ENCODE measurements at places on chromosomes 2 and 18.

- DNase-seq = no peak
Observed at GRCh38 chr2:239769554-239770245, 255.4 kb downstream of the NDUFA10 start.

DNA sequence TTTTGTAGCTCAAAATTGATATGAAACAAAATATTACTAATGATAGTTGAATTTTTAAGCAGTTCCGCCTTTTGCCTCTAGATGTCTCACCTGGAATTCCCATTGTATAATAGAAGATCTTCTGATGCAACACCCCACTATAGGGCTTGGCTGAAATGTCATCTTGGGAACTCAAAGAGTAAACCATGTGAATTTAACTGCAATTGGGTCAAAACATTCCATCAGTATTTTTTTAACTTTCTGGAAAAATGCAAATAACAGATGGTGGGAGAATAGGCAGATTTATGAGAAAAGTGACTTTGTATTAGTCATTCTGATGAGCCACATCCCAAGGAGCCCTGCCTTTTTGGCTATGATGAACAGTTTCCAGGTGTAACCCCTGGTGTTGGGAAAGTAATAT lies 489.9 kb downstream of the NYAP2 start:
- DNase-seq = peak; percentile 18

DNA sequence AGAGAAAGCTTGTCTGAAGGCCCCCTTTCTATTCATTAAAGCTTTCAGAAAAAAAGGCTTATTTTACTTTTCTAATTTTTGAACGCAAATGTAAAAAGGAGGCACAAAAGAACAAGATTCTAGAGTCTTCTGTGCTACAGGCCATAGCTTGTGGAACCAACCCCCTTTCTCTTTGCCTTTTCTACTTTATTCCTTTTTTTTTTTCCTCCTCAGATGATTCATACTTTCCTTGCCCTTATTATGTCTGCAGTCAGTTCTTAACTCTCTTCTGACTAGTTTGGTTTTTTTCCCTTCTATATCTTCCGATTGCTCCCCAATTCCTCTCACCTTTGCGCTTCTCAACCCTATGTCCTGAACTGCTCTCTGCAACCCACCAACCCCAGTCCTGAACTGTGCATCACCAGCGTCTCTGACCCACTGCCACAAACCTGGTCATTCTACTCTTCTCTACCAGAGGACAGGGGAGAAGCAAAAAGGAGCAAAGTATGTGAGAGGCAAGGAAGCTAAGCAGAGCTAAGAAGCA lies 56.9 kb upstream of the WIPF1 start:
- DNase-seq = no peak

GRCh38 chr2:74763962-74764428 lies 69.9 kb upstream of the HK2 start:
- DNase-seq = no peak

DNA sequence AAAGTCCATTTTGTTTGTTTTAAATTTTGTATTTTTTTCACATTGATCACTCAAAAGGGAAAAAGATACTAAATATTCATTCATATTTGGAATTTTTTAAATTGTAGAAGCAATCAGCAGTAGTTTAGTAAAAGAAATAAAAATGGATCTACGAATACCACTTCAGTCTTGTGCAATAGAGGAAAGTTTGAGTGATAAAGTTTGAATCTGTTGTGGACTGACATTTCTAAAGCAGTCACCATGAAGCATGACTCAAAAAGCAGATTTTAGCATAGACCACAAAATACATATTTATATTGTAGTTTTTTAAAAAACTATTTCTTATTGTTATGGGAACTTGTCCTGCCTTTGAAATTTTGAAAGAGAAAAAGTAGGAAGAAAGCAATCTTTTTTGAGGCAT lies 520.5 kb upstream of the ZEB2 start:
- DNase-seq = no peak

GRCh38 chr2:17934721-17935120 lies 56.3 kb downstream of the KCNS3 start:
- DNase-seq = no peak

DNA sequence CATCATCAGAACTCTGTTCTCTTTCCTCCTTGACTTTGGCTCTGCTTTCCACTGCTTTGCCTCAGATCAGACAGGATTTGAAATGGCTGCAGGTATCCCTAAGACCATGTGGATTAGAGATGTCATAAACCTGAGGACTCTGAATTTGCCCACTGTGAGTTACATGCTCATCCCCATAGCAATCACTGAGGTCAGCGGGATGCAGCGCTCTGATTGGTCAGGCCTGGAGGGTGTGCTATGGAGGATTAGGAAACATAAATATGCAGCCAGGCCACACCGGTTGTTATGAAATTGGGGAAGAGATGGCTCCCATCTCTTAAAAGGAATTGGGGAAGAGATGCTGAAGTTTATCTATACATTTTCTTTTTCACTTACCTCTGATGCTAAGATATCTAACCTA lies 73.7 kb upstream of the DNAJC10 start:
- DNase-seq = no peak

- no peak for DNase-seq
Observed at GRCh38 chr18:74139888-74140287, 7.7 kb downstream of the FBXO15 start.

- peak; percentile 20 for DNase-seq
Observed at GRCh38 chr2:49616800-49617199, 462.5 kb upstream of the FSHR start.

DNA sequence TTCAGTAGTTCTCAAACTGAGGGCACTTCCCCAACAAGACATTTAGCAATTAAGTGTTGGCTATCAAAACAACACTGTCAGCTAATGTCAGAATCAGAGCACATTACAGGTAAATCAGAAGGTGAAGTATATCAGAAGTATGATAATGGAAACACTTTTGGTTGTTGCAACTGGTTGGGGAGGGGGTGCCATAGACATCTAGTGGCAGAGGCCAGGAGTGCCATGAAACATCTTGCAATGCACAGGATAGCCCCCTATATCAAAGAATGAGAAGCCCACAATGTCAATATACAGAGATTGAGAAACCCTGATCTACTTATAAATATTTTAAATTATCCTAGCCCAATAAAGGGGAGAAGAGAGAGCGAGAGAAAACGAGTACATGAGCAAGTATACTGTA lies 4.9 kb upstream of the XPO1 start:
- DNase-seq = no peak

DNA sequence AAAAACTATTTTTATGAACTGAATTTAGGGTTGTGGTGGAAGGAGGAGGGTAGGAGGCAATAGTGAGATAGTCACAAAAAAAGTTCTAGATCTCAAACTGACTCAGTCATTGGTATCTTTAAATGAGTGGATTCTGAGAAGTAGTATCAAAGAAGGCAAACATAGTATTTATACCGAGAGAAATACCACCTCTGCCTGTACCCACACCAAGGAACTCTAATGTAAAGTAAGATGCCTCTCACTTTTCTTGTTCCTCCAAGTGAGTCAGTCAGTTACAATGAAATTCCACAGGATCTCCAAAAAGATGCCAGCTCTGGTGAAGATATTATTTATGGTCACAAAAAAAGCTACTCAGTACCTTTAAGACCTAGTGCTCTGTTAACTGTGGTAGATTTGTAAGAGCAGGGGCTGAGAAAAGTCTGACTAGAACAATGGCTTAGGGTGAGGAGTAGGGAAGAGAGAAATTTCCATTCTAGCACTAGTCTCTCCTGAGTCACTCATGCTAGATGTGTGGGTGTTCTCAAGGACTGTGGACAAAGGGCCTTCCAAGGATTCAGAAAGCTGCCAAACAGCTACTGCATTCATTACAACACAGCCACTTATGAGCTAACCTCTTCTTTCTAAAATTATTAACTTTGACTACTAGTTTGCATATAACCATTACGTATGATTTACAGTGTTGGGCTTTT lies 36.3 kb downstream of the YWHAQ start:
- no peak for DNase-seq

DNA sequence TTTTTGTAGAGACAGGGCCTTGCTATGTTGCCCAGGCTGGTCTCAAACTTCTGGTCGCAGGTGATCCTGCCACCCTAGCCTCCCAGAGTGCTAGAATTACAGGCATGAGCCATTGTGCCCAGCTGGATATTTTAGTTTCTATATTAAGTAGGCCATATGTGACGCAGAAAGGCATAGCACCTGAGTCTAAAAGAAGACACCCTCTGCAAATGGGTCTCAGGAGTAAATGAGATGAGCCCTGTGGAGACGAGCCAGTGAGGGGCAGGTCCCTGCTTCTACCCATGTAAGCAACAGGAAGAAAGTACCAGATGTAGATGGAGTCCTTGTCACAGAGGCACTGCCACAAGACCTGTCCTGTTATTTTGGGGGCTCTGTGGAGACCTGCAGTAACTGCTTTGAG lies 322.4 kb downstream of the PTPRM start:
- no peak for DNase-seq

DNA sequence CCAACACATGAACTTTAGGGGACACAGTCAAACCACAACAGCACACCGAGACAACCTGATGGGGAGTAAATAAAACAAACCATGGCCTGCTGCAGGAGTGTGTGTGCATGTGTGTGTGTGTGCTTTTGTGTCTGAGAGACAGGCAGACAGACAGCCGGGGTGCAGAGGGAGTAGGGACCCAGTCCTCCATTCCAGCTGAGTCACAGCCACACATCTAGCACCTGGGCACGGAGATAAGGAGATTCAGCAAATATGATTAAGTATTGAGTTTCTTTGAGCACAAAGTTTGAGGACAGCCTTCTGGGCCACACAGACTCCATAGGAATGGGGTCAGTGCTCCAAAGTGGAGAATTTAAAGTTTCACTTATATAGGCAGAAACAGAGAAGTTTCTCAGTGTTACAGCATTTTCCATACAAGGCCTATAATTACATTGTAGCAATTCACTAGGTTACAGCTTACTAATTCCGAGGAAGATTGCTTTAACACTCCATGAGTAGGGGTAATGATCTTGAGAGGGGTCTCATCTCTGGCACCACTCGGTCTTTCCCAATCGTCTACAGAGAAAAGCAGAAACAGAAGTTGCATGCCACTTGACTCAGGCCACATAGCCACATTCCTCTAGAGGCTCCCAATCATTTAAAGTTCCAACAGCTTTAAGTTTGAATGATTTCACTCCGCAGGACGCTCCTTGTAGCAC lies 30.8 kb upstream of the PRLH start:
- DNase-seq = no peak

Data from Panc1 (cell line).